Stimulated activated CD8-positive, alpha-beta memory T cell treated with anti-CD3 and anti-CD28 coated beads, Interleukin-15, amount 100 ng/mL, for 4 hours (primary cell): ENCODE measurements at places on chromosomes 2 and 18.

DNA sequence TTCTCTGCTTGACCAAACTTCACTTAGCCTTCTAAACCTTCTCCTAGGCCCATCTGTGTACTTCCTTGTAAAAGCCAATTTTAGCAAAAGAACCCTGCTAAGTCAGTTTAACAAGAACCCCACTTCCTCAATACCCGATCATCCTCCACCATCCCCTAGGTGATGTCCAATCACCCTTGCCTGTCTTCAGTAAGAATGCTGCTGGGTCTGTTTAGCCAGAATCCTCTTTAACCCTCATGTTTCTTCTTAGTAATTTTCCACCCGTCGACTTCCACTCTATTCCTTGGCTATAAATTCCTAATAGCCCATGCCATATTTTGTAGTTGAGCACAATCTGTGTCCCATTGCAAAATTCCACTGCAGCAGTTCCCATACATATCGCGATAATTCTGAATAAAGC, 780.0 kb upstream of the RAB6C start:
- DNase-seq: no peak

- DNase-seq: no peak
Observed at GRCh38 chr2:238125127-238125885, 13.2 kb upstream of the KLHL30 start.

DNA sequence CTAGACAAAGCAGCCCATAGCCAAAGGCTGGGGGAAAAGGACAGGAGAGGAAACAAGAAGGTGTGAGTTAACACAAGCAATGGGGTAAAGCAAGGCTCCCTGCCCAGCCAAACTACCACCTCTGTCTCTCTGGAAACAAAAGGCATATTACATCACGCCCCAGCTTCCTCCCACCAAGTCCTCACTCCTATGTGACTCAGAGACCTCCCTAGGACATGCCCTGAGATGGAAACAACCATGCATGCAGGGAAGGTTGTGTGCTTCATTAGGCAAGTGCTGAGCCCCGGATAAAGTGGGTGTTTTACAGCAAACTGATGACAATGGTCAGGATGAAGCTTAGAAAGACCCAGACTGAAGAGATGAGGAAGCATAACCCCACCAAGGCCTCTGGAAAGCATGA, 9.0 kb upstream of the ATRAID start:
- no peak for DNase-seq

DNA sequence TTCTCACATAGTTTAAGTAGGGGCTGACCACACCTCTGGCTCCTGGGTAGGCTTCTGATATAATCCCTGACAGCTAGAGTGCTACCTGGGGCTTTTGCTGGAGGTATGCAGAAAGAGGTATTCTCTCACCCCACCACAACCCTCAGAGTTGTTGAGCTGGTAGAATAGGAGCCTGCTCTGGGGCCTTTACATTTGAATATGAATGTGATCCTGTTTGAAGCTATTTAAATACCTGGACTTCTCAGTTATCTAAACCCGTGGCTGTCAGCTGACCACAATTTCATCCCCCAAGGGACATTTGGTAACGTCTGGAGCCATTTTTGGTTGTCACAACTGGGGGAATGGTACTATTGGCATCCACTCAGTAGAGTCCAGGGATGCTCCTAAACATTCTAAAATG, 669.1 kb downstream of the SATB2 start:
- DNase-seq: no peak

- DNase-seq: no peak
Observed at GRCh38 chr18:79242246-79242645, 153.5 kb upstream of the NFATC1 start.

- DNase-seq: no peak
Observed at GRCh38 chr2:160279813-160280465, 79.9 kb upstream of the ITGB6 start.

GRCh38 chr18:62366992-62367391, 41.9 kb downstream of the TNFRSF11A start:
- DNase-seq: no peak

GRCh38 chr2:8676921-8677645, 4.8 kb upstream of the ID2 start:
- DNase-seq: no peak

DNA sequence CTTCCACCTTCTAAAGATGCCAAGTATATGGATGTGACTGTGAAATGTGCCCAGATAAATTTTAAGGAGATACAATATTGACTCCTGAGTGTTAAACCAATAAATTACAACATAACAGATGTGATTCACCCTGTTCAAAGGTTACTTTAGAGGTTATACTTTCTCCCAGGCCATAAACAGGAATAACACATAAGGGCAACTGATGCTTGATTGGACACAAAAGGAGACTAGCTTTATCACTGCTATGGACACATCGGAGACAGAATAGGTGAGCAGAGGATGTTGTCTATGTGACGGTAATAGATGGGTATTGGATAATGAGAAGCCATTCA, 31.9 kb upstream of the SLC25A52 start:
- DNase-seq: no peak

DNA sequence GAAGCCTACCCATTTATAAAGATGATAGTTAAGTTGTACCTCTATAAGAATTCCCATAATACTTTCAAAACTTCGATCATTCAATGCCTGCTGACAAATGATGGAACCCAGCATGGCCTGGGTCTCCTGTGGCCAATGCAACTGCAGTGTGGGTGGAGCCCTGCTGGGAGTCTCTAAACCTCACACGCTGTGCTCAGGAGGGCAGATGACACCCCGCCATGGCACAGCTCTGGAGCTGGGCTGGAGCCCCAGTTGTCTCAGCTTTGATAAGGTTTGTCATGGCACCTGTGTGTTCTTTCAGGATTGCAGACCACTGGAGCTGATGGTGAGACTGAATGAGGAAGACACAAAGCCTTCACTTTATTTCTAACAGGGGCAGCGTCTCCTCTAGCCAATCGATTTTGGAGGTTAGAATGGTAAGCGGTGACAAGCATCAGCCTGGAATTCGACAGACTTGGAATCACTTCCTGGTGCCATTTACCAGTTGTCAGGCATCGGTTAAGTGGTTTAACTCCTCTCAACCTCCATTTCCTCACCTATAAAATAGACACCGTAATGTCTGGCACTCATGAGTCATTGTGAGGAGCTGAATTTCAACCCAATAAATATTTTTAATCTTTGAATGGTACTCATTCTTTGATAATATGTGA, 383.6 kb upstream of the SALL3 start:
- no peak for DNase-seq

DNA sequence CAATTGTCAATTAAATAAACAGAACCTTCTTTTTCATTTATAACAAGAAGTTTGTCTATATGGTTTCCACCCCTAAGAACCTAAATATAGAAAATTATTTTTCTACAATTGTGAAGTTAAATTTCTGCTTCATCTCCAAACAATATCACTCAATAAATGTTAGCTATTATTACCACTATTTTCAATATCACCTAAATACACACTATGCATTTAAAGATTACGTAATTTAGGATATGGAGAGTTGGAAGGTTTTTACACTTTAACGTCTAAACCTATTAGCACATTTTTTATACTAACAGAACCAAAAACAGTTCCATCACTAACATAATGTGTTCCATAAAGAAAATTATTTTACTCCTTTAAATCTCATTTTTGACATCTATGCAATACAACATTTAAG, 48.0 kb downstream of the ROCK2 start:
- no peak for DNase-seq

GRCh38 chr2:53312721-53313120, 454.9 kb upstream of the CHAC2 start:
- no peak for DNase-seq

DNA sequence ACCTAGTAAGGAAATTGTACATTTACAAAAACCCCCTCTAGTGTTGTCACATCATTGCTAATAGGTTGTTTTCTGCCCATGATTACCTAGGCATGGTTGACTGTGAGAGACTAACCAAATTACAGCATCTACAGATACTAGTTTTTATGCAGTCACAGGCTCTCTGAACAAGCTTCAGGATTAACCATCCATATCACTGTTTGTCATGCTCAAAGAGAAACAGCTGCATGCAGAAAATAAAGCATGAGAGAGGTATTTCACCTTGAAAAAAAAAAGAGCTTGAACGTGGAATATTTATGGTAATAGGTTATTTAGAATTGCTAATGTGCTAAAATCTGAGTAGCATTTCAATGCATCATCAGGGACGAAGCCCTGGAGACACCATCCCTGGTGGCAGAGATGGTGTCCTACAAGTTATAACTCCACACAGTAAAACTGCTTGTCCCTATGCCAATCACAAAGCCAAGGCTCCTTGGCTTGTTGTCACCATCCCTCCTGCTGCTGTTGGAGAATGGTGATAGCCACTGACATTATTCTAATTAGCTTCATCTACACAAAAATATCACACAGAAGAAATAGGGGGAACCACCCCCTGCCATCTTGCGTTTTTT, 5.4 kb downstream of the NEB start:
- DNase-seq: no peak

- no peak for DNase-seq
Observed at GRCh38 chr2:64876137-64876647, 113.0 kb upstream of the SLC1A4 start.

DNA sequence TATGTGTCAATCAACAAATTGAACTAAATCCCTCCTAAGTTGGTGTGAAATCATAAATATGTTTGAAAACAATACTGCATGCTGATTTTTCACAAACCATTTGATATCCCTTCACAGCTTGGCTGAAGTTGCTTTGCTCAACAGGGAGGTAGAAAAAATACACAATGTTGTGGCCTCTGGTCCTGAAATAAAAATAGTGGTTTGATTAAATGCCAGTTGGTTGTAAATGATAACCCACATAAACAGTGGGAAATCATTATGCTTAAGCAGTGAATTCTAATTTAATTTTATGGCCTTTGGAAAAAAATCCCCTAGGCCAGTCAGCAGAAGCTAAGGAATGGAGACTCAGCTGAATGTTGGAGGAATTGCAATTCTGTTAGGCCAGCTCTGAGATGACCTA, 359.4 kb upstream of the CWC22 start:
- DNase-seq: no peak
